T-helper 22 cell (primary cell): ENCODE measurements at places on chromosomes 5 and 9.

GRCh38 chr5:15502208-15502607, 2.2 kb downstream of the FBXL7 start:
- DNase-seq: no peak

- DNase-seq: no peak
These were observed 158.8 kb downstream of the CEP120 start for GRCh38 chr5:123264394-123264793.

DNA sequence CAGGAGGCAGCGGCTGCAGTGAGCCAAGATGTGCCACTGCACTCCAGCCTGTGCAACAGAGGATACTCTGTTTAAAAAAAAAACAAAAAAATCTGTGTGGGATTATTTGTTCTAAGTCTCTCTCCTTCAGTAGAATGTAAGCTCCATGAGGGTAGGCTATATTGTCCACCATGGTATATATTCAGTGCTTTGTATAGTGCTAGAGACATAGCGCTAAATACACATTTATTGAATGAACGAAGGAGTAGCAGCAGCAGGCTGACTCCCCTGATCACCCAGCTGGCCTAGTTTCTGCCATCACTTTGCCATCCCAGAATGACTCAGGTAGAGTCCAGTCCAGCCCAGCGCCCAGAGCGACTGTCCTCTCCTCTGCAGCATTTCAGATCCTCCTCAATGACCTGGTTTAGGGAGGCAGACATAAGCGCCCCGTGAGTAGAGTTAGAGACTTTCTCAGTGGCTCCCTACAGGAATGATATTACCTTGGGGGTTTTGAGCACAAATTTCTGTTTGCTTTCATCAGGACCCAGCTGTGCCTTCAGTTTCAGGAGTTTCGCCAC, 716 bp downstream of the HARS1 start:
- no peak for DNase-seq

DNA sequence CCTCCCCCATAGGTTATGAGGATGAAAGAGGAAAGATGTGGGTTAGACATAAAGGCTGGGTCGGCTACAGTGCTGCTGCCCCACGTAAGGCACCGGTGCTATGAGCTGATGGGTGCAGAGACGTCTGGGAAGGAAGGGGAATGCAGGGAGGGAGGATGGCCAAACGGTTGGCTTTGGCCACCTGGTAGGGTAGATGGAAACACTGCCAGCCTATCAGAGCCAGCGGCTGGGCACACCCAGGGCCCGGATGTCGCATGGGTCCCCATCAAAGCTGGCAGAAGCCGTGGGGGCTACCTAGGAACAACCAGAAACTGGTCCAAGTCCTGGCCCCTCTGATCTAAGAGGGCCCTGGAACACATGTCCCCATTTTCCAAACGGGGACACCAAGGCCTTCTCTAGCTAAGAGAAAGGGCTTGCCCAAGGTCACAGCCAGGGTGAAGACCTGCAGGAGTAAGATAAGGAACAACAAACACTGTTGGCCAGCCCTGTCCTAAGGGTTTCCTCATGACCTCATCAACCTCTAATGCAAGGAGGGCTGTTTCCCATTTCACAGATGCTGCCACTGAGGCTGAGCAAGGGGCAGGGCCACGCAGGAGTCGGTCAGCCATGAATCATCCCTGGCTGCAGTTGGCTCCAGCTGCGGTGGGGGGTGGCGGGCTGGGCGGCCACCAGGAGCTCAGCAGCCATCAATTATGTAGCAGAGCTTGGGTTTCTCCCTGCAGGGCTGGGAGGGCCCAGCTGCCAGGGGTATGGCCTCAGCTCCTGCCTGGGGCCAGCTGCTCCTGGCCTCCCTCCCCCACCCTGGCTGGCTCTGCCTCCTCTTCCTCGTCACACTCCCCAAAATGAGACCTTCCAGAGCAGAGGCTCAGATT, 4.9 kb downstream of the SH3GLB2 start:
- no peak for DNase-seq

GRCh38 chr5:135975122-135975521, 20.3 kb upstream of the LECT2 start:
- no peak for DNase-seq

DNA sequence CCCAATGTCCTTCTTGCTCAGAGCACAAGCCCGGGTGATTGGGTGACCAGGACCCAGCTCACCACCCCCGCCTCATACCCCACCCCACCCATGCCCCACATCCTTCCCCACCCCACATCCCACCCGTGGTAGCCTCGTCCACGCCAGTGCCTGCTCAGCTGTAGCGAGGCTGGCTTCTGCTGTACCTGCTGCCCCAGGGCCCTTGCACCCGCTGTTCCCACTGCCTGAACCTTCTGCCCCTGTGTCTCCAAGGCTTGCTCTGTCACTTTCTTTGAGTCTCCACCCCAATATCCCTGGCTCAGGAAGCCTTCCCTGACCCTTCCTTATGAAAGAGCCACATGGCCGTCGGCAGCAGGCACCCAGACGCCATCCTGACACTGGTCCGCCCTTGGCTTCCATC, 3.1 kb upstream of the NACC2 start:
- DNase-seq: no peak

- no peak for DNase-seq
These were observed 88.1 kb downstream of the PCSK1 start for GRCh38 chr5:96344678-96345577.

DNA sequence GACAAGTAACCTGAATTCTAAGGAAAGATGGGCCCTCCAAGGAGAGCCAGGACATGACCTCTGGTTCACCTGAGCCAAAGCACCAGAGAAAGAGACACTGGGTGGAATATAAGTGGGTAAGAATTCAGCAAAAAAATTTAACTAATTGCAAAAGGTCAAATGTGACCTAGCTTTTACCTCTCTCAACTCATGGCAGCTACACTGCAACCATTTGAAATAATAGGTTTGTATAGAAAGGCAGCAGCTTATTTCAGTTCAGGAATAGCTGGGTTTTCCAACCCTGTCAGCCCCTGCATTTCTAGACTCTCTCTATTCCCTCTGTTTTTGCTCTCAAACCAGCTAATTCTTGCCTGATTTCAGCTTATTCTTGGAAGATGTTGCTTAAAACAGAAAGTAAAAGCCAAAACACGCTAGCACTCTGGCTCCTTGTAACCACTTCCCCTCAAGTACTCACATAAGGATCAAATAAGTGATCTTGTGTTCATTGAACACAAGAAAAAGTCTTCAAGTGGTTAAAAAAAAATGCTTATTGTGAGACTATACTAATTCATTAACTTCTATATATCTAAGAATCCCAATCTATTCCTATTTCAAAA, 101.1 kb upstream of the NR4A3 start:
- no peak for DNase-seq

DNA sequence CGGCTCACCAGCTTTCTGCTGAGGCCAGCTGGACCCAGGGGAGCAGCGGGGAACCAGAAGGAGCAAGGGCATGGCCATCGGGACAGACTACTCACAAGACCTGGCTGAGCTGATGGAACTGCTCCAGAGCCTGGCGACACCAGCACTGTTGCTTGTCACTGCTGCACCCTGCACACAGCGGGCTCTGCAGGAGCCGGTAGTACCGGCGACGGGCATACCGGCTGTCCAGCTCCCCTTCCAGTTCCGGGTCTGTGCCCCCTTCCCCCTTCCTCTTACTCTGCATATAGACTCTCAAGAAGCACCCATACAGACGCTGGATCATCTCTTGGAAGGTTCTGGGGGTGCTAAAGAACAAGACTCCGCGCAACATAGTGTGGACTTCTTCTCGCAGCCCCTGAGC, 974 bp downstream of the ANAPC2 start:
- no peak for DNase-seq

- peak; percentile 24 for DNase-seq
These were observed 11.7 kb upstream of the DOLPP1 start for GRCh38 chr9:129068990-129069861.

- no peak for DNase-seq
These were observed 25.3 kb downstream of the NIPBL start for GRCh38 chr5:36901856-36902255.

- DNase-seq: no peak
These were observed 215.4 kb upstream of the TLX3 start for GRCh38 chr5:171093598-171093997.

GRCh38 chr9:86128235-86128822, 29.0 kb upstream of the GOLM1 start:
- DNase-seq: no peak

- DNase-seq: no peak
These were observed 36.1 kb upstream of the UBE2D2 start for GRCh38 chr5:139524940-139525585.

- DNase-seq: no peak
These were observed 56.4 kb downstream of the BARX1 start for GRCh38 chr9:93898502-93899426.

DNA sequence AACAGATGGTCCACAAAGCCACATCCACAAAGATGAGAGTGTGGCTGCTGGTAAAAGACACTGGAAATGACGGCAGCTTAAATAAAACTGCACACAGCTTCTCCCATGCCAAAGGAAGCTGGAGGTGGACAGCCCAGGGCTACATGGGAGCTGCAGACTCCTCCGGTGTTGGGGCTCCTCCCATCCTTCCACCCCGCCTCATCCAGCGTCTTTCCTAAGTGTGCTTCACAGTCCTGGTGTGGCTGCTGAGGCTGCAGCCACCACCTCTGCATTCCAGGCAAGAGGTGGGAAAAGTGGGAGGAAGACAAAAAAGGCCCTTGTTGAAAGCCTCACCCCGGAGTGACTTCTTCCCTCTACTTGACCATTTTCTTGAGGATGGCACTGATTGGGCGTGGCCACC, 37.0 kb upstream of the IRX4 start:
- DNase-seq: no peak

DNA sequence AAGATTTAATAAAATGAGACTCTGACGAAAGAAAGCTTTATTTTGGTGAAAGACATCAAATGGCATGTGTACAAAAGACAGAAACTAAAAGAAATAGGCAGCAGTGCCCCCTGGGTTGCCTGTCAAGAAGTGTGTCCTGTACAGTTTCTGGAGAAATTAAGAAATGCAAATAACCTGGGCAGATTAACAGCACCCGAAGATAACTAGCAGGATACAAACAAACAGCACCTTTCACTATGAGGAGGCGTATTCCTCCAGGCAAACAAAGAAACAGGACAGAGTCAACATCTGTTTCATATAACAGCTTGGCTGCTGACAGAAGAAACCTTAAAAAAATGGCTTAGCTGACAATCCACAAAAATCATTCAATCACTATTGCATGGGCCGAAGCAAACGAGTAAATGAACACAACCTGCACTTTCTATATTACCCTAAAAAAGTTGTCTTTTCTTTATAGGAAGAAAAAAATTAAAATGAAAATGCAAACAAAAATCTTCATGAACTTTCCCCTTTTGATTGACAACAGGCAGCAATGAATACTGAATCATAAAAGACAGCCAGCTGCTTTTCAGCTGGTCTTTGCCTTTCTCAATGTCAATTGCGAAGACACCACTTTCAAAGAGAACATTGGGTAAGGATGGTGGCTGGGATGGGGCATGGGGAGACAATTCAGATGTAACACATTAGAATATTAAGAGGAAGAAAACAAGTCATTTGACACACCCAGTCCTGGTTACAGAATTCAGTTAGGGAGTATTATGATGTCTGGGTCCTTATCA, 162.1 kb downstream of the ARL15 start:
- no peak for DNase-seq

- no peak for DNase-seq
These were observed 437.9 kb downstream of the CSNK1G3 start for GRCh38 chr5:123949807-123950340.

DNA sequence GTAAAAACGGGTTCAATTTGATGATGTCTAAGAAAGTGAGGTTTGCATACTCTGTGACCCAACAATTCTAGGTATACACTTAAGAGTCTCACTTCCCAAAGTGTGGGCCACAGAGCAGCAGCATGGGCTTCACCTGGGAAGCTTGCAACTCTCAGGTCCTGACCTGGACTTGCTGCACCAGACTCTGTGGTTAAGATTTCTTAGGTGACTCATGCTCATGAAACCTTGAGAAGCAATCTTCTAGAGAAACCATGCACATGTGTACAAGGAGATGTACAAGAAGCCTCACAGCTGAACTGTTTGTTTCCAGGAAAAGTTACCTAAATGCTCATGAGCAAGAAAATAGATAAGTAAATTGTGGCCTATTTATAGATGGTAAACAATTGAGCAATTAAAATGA, 30.0 kb downstream of the DNAJC21 start:
- DNase-seq: no peak

- DNase-seq: no peak
These were observed 23.8 kb downstream of the ANXA2R start for GRCh38 chr5:43016217-43016779.

DNA sequence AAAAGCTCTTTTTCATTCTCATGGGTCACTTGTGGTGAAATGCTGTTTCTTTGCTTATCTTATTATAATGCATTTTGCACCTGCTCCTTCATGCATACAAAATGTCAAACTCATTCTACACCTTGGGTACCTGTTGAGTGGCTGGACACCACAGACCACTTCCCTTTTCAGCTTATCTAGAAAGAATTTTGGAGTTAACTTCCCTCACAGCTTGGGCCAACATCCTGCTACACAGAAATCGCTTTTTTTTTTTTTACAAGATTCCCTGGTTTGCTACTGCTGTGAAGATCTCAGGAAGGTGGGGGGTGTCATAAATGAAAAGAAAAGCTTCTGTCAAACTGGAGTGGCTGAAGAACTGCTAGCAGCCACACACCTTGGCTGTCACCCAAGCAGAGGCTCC, 2.6 kb downstream of the REXO4 start:
- no peak for DNase-seq
